ENCODE measurements at places on chromosomes 5 and 9. TPM values are rescaled to one million over a fixed set of nuclear protein-coding genes. Genes with fewer than 3 reads are reported as not detected.
A peak's percentile ranks its signal among the peaks of the same experiment; 100 is the strongest.

DNA sequence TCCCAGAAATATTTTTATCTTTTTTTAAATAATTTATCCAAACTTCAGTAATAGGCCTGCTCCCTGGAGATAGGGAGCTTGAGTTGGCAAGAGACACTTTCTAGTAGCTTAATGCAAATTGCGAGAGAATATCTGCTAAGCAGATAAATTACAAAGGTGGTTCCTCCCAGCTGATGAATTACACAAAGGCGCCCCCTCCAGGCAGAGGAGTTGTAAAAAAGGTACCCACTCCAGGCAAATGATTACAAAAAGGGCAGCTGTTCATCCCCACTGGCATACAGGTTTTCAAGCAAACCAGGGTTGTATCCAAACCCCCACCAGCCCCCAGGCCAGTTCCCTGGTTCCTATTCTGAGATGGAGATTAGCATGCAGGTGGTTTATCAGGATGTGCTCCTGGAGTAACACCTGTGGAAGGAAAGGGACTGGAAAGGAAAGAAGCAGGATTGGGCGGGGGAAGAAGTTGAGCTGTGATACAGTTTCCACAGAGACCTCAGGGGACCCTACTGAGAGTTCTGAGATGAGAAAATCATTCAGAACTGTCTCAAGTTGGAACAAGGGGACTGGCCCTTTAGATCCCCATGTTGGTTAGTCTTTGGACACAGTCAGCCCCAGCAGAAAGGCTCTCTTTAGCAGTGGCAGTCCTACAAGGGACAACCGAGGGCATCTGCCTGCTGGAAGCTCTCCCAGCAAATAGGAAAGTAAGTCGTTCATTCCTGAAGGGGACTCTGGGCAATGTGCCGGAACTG, 25.5 kb downstream of the ESM1 start:
- DNase-seq, result no peak

- no peak for DNase-seq
These were observed 82.7 kb downstream of the DMXL1 start for GRCh38 chr5:119153629-119154028.

GRCh38 chr5:170748951-170749471, 34.5 kb upstream of the GABRP start:
- no peak for DNase-seq

GRCh38 chr9:117494401-117495090, 79.7 kb upstream of the ASTN2 start:
- DNase-seq, result no peak

- peak; percentile 81 for DNase-seq
These were observed 312.2 kb downstream of the SPOCK1 start for GRCh38 chr5:137186759-137187461.

DNA sequence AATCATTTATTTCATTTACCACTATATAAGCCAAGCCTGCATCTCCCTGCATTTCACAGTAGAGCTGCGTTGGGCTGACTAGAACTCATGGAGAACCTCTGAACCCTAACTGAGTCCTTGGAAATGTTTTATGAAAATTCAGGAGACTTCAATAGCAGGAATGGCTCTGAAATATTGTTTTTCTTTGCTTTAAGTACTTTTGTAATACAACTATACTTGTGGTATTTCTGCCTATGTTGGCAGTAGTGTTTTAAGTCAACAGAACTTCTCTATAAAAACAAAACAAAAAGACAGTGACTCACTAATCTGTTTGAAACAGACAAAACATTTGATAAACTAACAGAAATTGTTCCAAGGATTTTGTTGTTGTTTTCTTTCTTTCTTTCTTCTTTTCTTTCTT, 489.2 kb upstream of the MEF2C start:
- DNase-seq, result no peak

- DNase-seq, result no peak
These were observed 6.1 kb downstream of the AFAP1L1 start for GRCh38 chr5:149277801-149278200.

DNA sequence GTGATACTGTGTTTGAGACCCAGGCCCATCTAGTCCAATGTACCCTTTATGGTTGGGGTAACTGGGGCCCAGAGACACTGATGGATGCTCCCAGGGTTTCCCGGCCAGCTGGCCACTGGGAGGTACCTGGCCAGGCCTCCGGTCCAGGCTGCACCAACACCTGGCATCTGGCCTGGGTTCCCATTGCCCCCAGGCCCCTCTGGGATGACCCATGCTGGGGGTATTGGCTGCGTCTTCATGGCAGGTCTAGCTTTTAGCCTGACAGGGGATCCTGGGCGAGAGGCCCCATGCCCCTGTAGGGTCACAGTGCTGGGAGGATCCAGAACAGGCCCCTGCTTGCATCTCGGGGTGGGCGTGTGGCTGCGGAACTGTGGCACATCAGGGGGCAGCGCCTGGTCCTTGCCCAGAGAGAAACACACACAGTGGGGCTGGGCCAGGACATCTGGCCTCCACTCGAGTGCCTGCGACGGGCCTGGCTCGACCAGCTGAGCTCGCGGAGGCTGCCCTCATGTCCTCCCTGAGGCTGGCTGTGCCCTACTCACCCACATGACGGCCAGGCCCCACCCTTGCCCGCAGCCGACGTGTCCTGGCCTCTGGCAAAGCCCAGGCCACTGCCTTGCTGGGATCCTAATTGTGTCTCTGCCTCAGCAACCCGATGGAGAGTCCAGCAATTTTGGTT, 21.5 kb upstream of the COL5A1 start:
- DNase-seq, result no peak

DNA sequence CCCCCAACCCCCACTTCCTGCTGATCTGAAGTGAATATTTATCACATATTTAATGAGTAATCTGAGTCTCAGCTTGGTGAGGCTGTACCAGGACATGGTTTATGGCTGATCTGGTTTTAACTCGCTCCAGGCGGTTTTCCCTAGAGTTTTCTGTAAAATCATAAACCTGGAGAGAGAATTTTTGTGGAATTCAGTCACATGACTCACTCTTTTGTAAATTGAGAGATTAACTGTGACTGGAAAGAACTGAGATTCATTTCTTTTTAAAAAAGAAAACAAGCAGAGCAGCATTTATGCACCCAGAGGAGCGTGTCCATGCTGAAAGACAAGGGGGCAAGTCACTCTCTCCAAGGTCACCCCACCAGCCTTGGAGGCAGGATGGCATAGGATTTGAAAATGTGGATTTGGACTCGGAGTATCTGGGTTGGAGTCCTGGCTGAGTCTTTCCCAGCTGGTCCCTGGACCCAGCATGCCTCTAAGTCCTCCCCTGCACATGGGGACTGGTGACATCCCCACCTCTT, 81.8 kb downstream of the ZNF618 start:
- peak; percentile 94 for DNase-seq

DNA sequence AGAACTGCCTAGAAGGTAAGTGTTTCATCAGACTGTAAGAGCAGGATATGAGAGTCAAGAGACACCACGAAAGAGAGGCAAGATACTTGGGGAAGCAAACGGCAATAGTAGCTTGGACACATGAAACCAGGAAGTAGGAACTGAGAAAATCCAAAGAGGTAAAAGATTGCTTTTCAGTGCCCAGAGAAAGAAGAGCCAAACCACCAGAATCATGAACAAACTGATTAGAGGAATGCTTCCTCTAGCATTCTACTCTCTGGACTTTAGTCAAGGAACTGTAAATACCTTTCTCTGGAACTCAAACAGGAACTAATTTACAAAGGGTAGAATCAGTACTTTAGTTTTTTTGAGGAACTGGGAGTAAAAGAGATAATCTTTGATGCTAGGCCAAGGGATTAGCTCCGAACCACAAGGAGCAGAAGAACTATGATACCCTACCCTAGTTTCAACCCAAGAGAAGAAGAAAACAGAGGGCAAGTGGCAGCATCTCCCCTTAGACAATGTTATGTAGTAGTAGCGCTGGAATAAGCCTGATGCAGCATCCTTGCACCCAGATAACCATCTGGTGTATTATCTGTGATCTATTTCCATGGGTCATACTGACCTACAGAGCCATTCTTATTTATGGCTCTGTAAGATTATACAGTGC, 41.3 kb downstream of the EFCAB9 start:
- peak; percentile 7 for DNase-seq

DNA sequence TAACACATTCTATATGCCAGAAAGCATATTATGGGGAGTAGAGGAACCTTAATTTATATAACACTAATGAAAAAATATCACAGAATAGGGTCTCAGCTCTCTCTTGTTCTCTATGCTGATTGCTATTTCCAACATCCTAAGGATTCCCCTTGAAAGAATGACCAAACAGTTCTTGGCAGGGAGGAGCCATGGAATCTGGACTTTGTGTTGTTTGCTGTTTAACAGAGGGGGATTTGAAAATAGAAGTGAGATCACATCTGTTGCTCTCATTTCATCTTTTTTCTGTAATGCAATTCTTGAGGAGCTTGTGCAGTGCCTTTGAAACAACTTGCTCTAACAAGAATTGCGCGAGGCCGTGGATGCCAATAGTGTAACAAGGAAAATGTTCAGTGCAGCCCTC, 755.3 kb downstream of the TLE1 start:
- no peak for DNase-seq

GRCh38 chr5:129909225-129909624, 5.0 kb downstream of the CHSY3 start:
- no peak for DNase-seq

- peak; percentile 71 for DNase-seq
These were observed at the start of gene PPIC for GRCh38 chr5:123036391-123037103. Gene PPIC, minus strand, starts transcription at chr5:123036725. Its CDS starts 100 bp downstream, at chr5:123036625.

DNA sequence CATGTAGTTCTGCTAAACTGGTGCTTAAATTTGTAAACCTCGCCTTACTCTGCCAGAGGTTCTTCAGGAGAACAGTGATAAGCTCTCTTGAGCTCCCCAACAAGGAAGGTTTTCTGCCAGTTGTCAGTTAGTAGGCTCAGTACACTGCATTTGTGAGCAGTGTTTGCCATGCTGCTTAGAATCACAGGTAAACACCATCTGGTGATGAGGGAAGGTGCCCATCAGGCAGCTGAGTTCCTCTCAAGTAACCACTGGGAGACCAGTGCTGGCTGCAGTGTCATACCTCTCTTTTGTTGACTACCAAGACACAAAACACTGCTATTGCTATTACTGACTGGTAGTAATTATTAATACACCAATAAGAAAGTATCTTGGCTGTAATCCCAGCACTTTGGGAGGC, 186.2 kb upstream of the OTULINL start:
- DNase-seq, result no peak

- no peak for DNase-seq
These were observed 887 bp upstream of the PDE8B start for GRCh38 chr5:77209495-77210090.

DNA sequence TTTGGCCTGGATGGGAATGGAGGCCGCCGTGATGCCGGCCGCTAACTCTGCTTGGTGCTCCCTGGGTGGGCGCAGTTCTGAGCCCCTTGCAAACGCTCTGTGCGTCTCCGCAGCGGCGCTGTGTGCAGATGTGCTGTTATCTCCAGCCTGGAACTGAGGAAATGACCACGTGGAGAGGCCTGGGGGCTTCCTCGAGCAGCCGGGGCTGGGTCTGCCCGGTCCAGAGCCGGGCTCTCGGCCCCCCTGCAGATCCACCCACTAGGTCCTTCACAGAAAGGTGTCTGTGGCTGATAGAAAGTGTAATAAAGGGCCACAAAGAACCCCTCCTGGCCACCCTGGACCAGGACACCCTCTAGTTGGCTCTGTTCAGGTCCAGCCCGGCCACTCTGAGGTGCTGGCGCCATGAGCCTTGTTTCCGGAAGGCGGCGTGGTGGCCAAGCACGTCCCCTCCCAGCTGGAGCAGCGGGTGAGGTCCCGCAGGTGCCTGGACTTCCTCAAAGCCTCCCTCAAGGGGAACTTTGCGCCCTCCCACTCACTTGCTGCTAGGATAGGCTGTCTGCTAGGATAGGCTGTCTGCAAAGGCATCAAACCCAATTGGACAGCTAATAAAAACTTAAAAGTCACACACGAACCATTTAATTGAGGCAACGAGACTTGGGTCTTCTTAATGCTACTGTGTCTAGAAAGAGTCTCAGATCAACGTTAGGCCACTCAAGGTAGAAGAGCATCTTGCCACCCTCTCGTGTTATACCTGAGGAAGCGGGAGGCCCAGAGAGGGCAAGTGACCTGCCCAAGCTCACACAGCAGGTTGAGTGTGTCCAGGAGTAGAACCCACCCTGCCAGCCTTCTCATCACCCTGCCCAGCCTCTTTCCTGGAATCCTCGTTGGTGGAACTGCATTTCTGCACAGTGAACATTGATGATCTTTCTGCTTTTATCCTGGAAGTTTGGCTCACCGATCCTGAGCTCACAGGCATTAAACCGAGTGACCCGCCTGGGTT, 109.3 kb upstream of the FCN2 start:
- DNase-seq, result no peak

DNA sequence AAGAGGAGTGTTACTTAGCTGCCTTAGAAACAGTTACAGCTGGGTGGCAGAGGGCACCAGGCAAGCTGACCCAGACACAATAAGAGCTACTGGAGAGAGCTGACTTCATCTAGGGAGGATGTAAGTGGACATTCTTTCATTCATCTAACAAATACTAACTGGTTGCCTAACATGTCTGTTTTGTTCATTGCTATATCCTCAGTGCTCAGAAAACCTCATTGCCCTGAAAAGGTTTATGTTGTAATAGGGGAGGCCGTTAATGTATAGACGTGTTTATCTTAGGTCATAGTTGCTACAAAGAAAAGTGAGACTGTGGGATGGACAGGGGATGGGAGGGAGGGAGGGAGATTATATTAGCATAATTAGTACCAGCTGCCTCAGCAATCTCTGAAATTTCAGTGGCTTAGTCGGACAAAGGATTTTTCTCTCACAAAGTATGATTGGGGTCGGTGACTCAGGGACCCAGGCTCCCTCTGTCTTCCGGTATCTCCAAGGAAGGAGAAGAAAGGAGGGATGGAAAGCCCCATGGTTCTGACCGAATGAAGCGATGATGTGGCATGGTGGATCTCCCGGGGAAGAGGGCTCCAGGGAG, 2.6 kb upstream of the SNX18 start:
- DNase-seq, result peak; percentile 81

- no peak for DNase-seq
These were observed 60.8 kb upstream of the CER1 start for GRCh38 chr9:14783358-14783757.

DNA sequence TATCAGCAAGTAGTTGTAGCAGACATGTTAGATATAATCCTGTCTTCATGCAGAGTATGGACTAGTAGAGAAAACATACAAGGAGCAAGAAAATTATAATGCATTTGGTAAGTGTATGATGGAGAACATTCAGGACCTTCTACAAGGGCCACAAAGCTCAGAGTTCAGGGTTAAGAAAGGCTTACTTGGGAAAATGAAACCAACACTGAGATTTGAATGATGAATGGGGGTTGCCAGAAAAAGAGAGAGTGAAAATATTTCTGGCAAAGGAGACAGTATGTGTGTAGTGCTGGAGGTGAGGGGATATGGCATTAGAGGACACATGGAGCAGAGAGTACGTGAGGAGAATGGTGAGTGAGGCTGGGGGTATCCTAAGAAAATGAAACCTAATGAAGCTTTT, 169.8 kb upstream of the STK32A start:
- DNase-seq, result no peak

- peak; percentile 32 for DNase-seq
These were observed at the start of gene HCN1 for GRCh38 chr5:45696206-45696836. Gene HCN1, minus strand, starts transcription at chr5:45696380.

Gene SLC34A3
- not detected for total RNA-seq

Gene ACTBL2
- 1.7 TPM for total RNA-seq

Gene SPINK4
- total RNA-seq, result not detected

Gene PDLIM4
- 97.5 TPM for total RNA-seq

Gene BOD1
- 74.7 TPM for total RNA-seq

Gene SLC31A2
- 5.8 TPM for total RNA-seq
